ENCODE measurements at places on chromosomes 12 and 14. TPM values are rescaled to one million over a fixed set of nuclear protein-coding genes. Genes with fewer than 3 reads are reported as not detected.

TFCP2 gene
- 12.7 TPM for total RNA-seq

- H3K27me3 ChIP-seq = no peaks in the 10 kb centered on the region
- no peaks in the 10 kb centered on the region for H3K36me3 ChIP-seq
- H3K27ac ChIP-seq = no peak overlapping the region
- H3K4me1 ChIP-seq = no peaks in the 10 kb centered on the region
- H3K4me3 ChIP-seq = no peak overlapping the region
Measured at GRCh38 chr12:54716261-54716660, 68.1 kb upstream of the DCD start.

DRAM1 gene
- 15.3 TPM for total RNA-seq

BIN2 gene
- 4.2 TPM for total RNA-seq

DNA sequence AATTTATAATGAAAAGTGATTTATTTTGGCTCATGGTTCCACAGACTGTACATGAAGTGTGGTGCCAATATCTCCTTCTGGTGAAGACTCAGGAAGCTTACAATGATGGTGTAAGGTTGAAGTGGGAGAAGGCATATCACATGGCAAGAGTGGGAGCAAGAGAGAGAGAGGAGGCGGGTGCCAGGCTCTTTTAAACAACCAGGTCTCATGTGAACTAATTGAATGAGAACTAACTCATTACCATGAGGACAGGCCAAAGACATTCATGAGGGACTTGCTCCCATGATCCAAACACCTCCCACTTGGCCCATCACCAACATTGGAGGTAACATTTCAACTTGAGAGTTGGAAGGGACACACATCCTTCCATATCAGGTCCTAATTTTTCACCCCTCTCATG lies 155.2 kb downstream of the SLC38A4 start:
- peak overlapping the region; percentile 23 for H3K27ac ChIP-seq
- H3K27me3 ChIP-seq = no peaks in the 10 kb centered on the region
- no peak overlapping the region for H3K4me3 ChIP-seq
- H3K36me3 ChIP-seq = no peaks in the 10 kb centered on the region
- no peak for DNase-seq

- no peak overlapping the region for H3K27ac ChIP-seq
- no peaks in the 10 kb centered on the region for H3K27me3 ChIP-seq
- H3K4me1 ChIP-seq = peaks cover 8% of the 10 kb centered on the region
- no peak for DNase-seq
Measured at GRCh38 chr12:95318071-95318545, 100.5 kb downstream of the VEZT start.

- peak within 1 kb of the TSS; percentile 99 for H3K4me3 ChIP-seq
- peak; percentile 80 for DNase-seq
- H3K36me3 ChIP-seq = no peaks in the 10 kb centered on the region
- peak within 1 kb of the TSS; percentile 99 for H3K27ac ChIP-seq
Measured at GRCh38 chr14:67674480-67675218, at the start of gene VTI1B. TSS of gene VTI1B (minus strand) at chr14:67674632. CDS start at chr14:67674489, 143 bp downstream.

- H3K27ac ChIP-seq = no peak overlapping the region
- H3K4me3 ChIP-seq = no peak overlapping the region
- H3K36me3 ChIP-seq = no peaks in the 10 kb centered on the region
- peaks cover 14% of the 10 kb centered on the region for H3K4me1 ChIP-seq
Measured at GRCh38 chr12:92871116-92871515, 58.0 kb downstream of the EEA1 start.

DNA sequence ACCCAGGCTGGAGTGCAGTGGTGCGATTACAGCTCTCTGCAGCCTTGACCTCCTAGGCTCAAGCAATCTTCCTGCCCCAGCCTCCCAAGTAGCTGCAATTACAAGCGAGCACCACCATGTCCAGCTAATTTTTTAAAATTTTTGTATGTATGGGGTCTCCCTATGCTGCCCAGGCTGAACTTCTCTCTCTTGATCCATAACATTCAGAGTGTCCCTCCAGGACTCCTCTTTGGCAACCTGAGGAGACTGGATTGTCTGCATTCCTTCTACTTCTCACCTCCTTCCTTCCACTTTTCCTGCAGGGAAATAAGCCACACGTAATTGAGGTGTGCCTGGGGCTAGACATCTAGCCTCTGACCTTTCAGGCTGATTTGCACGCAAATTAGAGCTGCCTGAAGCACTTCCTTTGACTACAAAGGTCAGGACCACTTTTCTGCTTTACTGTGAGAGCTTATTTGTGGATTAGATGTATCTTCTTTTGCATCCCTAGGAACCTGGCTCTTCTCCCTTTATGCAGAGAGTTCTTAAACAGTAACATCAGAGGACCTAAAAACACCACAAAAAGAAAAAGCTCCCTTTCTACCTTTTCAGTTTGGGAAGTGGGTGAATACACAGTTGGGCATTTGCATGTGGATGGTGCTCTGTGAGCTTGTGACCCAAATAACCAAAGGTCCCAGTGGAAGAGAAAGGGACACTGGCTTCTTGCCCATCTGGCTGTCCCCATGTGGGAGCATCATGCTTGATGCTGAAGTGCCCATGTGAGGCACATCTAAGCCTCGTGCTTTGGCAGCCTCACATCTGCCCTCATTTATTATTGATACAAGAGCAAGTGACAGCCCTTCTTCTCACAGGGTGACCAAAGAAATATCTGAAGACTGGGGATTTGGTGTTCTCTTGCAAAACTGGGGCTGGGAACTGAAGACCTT lies 33.5 kb downstream of the PYGL start:
- no peaks in the 10 kb centered on the region for H3K27me3 ChIP-seq
- no peaks in the 10 kb centered on the region for H3K4me1 ChIP-seq
- peaks cover 29% of the 10 kb centered on the region for H3K36me3 ChIP-seq
- H3K27ac ChIP-seq = no peak overlapping the region

- no peak for DNase-seq
- H3K27me3 ChIP-seq = no peaks in the 10 kb centered on the region
- H3K4me1 ChIP-seq = peaks cover 18% of the 10 kb centered on the region
- H3K4me3 ChIP-seq = no peak overlapping the region
- no peaks in the 10 kb centered on the region for H3K36me3 ChIP-seq
Measured at GRCh38 chr14:104228221-104228620, 89.8 kb downstream of the KIF26A start.

DNA sequence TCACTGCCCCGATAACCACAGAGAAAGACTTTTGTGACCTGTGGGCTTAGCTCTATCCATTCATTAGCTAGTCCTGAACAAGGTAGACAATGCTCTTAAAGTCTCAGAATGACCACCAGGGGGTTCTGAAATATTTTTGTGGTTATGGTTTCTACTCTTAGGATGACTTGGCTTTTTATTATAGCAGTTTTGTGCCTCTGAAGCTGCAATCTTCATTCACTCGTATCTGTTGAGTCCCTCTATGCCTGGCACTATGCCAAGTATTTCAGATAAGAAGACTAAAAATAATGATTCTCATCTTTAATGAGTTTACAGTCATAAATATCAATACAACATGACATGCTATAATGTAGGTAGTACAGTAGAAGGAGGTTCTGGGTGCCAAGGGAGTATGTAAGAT lies 130.8 kb upstream of the TRHDE start:
- no peak for DNase-seq
- H3K36me3 ChIP-seq = no peaks in the 10 kb centered on the region
- no peaks in the 10 kb centered on the region for H3K27me3 ChIP-seq
- no peak overlapping the region for H3K27ac ChIP-seq
- H3K4me3 ChIP-seq = no peak overlapping the region

DNA sequence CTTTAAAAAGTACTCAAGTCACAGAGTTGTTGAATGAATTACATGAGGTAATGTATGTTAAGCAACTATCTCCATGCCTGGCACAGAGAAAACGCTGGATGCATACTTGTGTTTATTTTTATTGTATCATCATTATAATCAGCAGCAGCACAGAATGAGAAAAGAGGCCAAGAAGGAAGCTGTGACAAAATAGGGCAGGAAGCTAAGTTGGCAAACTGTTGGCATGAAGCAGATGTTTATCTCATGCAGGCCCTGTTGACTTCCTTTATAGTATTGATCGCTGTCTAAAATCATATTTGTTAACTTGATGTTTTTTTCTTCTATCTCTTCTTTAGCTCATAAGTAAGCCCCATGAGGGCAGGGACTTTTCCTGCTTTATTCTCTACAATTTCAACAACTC lies 466.6 kb downstream of the TRHDE start:
- H3K4me3 ChIP-seq = no peak overlapping the region
- no peaks in the 10 kb centered on the region for H3K4me1 ChIP-seq
- H3K27me3 ChIP-seq = no peaks in the 10 kb centered on the region

DNA sequence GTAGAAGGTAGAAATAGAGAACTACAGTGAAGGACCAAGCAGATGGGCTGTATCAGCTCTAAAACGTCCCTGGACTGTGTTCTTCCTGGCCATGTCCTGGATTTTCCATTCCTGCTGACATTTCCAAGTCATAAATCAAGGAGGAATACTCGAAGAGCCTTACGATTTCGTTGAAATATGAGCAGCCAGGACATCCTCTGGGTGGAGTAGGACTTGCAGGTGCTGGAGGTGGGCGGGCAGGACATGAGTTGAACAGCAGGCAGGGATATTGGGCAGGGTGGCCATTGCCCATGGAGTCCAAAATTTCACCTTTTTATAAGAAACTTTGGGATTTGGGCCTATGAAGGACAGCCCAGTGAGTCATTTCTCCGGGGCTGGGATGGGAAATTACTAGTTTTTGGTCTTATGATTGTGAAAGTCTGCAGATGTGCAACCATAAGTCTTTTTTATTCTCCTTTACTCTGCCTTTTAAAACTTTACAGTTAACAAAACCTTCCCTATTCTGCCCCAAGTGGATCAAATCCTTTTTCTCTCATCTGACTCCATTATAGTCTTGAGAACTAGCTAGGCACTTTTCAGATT lies 88.8 kb downstream of the TMX1 start:
- H3K4me3 ChIP-seq = no peak overlapping the region
- peak; percentile 78 for DNase-seq
- H3K4me1 ChIP-seq = peaks cover 35% of the 10 kb centered on the region
- peak overlapping the region; percentile 66 for H3K27ac ChIP-seq

- no peak for DNase-seq
- no peaks in the 10 kb centered on the region for H3K27me3 ChIP-seq
- no peak overlapping the region for H3K4me3 ChIP-seq
- H3K27ac ChIP-seq = no peak overlapping the region
- H3K4me1 ChIP-seq = no peaks in the 10 kb centered on the region
- H3K36me3 ChIP-seq = no peaks in the 10 kb centered on the region
Measured at GRCh38 chr12:2857576-2857975, 737 bp upstream of the TEX52 start.

DNA sequence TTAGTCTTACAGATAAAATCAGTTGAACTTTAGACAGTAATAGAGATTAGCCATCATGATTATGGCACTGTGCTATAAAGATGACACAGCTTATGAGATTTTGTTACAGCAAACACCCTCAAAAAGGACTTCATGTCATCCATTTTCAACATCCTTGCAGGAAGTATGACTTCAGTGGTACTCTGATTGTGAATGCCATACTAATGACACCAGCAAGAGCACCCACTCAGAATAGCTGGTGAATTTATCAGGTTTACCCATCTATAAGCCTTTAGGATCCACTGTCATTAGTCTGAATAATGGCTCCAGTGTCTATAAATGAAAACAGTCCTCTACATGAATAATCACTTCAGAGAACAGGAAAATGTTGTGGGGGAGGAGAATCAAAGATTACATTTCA lies 615.2 kb downstream of the RPS29 start:
- H3K27me3 ChIP-seq = no peaks in the 10 kb centered on the region
- no peaks in the 10 kb centered on the region for H3K4me1 ChIP-seq
- no peak overlapping the region for H3K4me3 ChIP-seq
- H3K27ac ChIP-seq = no peak overlapping the region
- no peaks in the 10 kb centered on the region for H3K36me3 ChIP-seq
- DNase-seq = no peak

- peaks cover 6% of the 10 kb centered on the region for H3K4me1 ChIP-seq
- H3K36me3 ChIP-seq = no peaks in the 10 kb centered on the region
- H3K27me3 ChIP-seq = peaks cover 7% of the 10 kb centered on the region
Measured at GRCh38 chr14:97028382-97028781, 231.2 kb downstream of the VRK1 start.

PELI2 gene
- 26.3 TPM for total RNA-seq

DNA sequence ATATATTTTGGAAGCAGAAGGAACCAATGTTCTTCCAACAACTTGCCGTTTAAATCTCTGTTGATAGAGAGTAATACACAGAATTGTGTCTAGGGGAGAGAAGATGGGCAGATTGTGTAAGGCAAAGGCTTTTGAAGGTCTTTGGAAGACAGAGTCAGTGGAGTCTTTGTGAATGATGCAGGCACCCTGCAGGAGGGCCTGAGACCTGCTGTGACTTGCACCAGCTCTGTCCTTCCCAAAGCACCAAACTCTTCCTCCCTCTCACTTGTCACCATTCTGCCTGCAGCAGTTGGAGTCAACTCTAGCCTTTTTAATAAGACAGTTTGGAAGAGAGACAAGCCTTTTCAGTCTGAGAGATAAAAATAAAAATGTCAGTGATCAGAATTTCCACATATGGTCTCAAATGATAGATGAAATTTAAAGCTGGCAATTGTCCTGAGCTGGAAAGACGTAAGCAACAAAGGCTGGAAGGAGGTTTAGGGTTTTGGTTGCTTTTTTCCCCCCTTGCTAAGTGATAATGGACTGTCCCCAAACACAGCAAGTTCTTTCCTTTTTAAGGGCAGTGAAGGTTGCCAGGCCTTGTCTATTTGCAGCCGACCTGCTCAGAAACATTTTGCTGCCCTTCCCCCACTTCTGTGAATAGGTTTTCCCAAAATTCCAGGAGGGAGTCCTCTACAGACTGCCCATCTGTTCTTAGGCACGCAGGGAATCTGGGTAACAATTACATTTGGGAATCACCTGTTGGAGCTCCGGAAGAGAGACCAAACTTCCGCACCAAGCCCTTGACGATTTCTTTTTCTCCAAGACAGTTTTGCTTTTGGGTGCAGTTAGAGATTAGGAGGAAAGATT lies 103.0 kb upstream of the NTF3 start:
- no peak for DNase-seq
- H3K27me3 ChIP-seq = no peaks in the 10 kb centered on the region
- no peaks in the 10 kb centered on the region for H3K36me3 ChIP-seq
- H3K27ac ChIP-seq = no peak overlapping the region

DNA sequence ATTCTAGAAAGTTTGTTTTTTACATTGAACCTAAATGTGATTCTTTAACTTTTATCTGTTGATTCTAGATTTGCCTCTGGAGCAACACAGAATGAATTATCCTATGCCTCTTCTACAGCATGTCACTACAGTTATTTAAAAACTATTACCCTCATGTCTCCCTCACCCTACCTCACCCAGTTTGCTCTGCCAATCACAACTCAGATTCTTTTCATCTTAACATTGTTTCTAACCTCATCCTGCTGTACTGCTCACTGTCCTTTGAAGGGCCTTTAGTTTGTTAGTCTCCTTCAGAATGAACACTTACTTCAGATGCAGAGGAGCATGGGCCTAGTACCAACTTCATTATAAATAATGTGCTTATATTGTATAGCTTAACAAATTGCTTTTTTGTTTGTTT lies 21.5 kb downstream of the YLPM1 start:
- H3K27me3 ChIP-seq = no peaks in the 10 kb centered on the region
- no peak for DNase-seq

OR6C1 gene
- not detected for total RNA-seq

GRCh38 chr14:92074555-92074954 lies 31.8 kb downstream of the ATXN3 start:
- no peaks in the 10 kb centered on the region for H3K4me1 ChIP-seq
- no peak overlapping the region for H3K27ac ChIP-seq
- H3K27me3 ChIP-seq = no peaks in the 10 kb centered on the region
- H3K4me3 ChIP-seq = no peak overlapping the region

TAS2R42 gene
- total RNA-seq = not detected

- H3K36me3 ChIP-seq = no peaks in the 10 kb centered on the region
- no peak overlapping the region for H3K4me3 ChIP-seq
- H3K27ac ChIP-seq = no peak overlapping the region
- DNase-seq = no peak
- H3K4me1 ChIP-seq = no peaks in the 10 kb centered on the region
- no peaks in the 10 kb centered on the region for H3K27me3 ChIP-seq
Measured at GRCh38 chr14:59882957-59883356, 12.4 kb upstream of the RTN1 start.

Measured in sigmoid colon (tissue), 7 donors.